ENCODE measurements at places on chromosomes 5 and 9.

GRCh38 chr5:14110680-14111079 is 32.5 kb upstream of the TRIO start:
- no peak for DNase-seq

DNA sequence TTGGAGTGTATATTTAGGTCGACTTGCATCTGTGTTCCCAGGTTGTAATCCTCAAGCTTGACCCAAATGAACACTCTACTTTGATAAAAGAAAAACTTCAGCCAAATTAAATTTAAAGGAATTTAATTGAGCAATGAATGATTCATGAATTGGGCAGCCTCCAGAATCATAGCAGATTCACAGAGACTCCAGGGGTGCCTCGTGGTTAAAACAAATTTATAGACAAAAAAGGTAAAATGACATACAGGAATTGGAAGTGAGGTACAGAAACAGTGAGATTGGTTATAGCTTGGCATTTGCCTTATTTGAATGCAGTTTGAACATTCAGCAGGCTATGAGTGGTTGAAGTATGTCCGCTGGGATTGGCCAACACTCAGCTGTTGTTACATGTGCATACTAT is 21.6 kb upstream of the SPATA31D4 start:
- DNase-seq: no peak

DNA sequence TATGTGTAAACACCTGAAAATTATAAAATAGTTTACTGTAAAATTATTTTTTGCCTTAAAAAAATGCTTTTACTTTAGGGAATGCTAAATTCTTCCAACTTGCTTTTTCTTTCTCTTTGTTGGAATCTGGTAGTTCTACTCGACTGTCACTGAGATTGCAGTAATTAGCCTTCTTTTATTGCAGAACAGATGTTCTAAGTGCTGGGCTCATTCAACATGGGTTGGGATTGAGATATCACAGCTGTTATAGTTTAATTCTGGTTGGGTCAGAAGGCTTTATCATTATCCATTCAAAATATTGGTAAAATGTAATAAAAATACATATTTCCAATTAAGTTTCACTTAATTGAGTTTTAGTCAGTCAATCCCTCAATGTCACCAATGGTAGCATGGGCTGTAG is 686.7 kb downstream of the CDH18 start:
- DNase-seq: no peak

DNA sequence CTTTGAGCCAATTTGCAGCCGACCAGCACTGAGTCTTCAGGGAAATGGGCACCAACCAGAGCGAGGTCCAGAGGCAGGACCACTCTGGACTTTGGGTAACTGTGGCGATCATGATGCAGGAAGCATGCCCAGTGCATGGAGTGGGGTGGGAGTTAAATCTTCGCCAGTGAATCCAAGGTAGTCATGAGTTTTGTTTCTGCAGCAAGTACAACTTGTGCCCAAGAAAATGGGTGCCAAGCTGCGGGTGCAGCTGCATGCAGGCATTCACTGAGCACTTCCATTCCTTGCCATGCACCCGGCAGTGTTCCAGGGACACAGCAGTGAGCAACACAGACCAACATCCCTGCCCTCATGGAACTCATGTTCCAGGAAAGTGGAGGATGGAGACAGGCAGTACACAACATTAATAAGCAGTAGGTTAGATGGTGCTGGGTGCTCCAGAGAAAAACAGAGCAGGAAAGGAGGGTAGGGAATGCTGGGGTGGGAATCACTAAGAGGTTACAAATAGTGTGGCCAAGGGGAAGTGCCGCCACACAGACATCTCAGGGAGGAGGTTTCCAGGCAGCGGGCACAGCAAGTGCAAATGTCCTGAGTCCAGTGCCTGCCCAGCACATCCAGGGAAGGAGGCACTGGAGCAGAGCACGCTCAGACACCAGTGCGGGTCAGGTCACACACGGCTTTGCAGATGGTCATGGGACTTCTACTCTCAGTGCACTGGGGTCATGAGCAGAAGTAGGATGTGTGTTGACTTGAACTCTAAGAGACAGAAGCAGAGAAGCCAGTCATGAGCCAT is 48.2 kb upstream of the LMX1B start:
- no peak for DNase-seq

DNA sequence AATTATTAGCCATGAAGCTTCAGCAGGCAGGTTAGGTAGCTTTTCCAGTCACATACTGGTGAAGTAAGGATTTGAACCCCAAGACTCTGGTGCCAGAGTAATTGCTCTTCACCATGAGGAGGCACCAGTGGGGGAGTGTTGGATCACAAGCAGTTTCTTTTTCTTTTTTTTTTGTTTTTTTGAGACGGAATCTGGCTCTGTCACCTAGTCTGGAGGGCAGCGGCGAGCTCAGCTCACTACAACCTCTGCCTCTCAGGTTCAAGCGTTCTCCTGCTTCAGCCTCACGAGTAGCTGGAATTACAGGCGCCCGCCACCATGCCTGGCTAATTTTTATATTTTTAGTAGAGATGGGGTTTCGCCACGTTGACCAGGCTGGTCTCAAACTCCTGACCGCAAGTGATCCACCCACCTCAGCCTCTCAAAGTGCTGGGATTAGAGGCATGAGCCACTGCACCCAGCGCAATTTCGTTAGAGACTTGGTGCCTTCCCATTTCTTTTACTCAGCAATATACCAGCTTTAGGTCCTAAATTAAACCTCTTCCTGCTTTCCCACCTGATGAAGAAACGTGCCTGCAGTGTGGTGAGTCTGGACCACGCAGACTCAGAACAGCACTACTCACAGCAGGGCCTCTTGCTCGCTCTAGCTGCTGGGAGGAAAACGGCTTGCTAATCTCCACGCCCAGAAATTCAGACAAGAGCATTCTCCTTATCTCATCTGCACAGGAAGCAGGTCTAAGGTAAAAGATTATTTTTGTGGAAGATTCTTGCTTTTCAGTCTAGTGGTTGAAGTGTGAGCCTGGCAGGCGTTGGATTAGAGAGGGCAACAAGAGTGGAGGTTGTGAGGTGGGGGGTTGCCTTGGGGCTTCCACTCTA is at the start of gene S100Z:
Gene S100Z (plus strand): TSS at position 596 of the 873 bp plus-strand sequence. CDS start 25,346 bp downstream, outside the sequence.
- DNase-seq: peak; percentile 8

DNA sequence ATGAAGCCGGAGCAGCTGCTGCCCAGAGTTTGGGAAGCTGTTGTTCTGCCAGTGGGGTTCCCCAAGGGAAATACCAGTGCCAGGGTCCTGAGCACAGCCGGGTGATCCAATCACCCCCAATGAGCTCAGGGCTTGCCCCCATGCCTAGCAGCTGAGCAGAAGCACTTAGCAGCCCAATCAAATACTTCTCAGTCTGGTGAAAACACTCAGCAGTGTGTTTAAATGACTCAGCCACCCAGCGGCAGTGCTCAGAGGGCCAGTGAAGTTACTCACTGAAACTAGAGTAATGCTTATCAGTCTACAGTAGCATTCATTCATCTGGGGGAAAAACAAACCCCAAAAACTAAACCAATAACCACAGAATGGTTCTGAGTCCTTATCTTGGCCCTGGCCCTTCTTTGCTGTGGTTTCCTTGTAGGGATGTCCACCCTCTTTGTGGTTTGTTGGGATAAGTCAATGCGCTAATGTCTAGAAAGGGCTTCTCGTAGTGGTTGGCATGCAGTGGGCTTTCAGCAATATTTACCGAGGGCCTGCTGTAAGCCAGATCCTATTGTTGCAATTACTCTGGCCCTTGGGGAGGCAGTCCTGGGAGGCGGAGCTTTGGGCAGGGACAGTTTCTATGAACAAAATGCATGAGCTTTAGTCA is 43.1 kb downstream of the LHX2 start:
- DNase-seq: no peak

GRCh38 chr9:98975838-98976237 is 32.1 kb downstream of the COL15A1 start:
- no peak for DNase-seq
